ENCODE measurements at places on chromosomes 7 and 10.

DNA sequence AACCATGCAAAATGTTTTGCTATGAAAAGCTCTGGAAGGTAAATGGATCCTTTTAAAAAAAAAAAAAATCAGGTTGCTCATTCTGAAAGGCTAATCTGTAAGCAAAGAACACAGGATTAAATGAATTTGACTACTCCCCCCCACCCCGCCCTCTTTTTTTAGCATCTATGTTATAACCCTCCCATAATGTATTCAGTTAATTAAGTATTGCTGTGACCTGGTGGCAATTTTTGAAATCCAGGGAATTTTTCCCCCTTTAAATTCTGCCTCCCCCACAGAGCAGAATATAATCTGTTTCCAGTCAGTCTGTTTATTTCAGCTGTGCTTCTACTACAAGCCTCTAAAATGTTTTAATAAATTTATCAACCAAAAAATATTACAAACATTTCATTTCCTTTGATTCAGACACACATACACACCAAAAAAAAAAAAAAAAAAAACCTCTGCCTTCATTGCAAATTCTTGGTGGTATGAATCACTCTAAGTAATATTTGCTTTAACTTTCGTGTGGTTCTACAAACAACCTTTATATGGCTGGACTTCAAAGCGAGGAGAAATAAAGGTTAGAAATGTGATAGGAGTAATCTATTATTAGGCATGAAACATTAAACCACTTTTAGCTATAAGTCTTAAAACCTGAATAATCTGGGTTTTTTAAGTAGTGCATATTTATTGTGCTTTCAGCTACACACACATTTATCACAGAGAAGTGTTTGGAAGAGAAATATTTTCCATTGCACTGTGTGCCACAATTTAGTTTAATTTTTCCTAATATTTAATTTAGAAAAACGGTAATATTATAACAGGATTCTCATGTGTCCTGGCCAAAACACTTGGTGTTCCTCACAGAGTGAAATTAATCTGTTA, 64.4 kb upstream of the ARID5B start:
- DNase-seq: no peak

DNA sequence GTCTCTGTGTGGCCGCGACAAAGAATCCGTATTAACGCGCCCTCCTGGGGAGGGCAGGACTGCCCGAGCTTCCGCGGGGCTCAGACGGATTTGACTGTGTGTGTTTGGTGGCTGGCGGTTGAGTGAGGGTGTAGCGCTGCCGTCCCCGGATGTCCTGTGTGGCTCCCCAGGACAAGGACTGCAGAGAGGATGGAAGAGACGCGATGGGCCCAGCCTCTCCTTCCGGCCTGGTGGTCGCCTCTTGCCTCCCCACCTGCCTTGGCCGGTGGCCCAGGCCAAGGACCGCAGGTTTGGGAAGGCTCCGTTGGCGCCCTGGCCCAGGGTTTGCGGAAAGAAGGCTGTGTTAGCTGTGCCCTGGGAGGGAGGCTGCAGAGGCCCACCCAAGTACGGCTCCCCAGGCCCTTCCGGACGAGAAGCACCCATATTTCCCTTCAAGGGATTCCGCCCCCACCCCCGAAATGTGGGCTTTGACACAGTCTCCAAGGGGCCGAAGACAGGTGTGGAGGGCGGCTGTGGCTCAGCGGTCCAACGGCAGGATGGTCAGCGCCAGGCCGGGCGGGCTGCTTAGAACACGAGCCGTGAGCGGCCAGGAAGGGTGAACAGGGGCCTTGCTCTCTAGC, 2.3 kb downstream of the UNCX start:
- no peak for DNase-seq

GRCh38 chr10:5609952-5610616, 56.3 kb downstream of the ASB13 start:
- DNase-seq: no peak

GRCh38 chr10:3136336-3136735, 36.2 kb downstream of the PITRM1 start:
- no peak for DNase-seq

DNA sequence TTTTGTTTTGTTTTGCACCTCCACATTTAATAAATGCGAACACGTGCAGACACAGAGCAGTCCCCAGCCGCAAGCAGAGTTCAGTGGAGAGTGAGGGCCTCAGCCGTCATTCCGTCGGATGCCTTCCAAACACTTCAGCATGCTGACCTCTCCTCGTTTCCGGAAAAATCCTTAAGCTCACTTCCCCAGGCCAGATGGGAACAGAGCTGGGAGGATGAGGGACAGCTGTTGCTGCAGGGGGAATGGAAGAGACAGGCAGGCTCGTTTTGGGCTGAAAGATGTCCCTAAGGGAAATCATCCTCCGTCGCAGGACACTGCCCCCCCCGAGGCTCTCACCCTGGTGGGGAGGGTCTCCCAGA, 17.2 kb upstream of the FGFR2 start:
- no peak for DNase-seq

DNA sequence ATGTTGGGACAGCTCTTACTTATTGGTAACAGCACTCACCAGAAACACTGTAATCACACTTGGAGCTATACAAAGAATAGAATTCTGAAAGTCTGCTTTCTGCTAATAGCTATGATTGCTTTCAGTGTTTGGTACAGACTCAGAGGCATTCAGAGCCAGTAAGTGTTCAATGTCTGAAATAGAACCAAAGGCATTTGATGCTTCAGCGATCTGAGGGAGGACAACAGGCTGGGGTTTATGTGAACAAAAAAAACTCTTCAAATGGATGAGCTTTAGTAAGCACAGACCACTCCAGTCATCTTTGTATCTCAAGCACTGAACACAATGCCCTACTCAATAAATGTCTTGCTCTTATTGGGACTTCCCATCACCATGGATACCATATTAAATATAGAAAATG, 322.8 kb upstream of the GRM3 start:
- no peak for DNase-seq

- peak; percentile 64 for DNase-seq
These were observed 9.5 kb upstream of the SUN1 start for GRCh38 chr7:822692-823276.

- DNase-seq: no peak
These were observed 274.5 kb downstream of the INHBA start for GRCh38 chr7:41428381-41428780.

DNA sequence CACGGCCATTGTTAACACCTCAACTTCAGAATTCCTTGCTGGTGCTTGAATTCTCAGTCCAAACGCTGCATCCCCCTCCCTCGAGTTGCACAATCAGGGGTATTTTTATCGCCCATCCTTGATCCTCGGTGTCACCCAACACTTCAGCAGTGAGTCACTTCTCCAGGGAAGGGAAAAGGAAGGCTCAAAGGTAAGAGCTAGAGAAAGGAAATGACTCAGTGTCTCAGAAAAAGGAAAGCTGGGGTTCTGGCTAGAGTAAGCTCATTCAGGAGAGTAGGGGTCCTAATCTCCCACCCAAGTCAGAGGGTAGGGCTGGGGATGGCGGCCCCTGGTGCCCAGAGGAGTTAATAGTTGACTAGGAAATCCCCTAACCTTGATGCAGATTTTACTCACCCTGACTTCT, 39.8 kb upstream of the TRIM8 start:
- no peak for DNase-seq

DNA sequence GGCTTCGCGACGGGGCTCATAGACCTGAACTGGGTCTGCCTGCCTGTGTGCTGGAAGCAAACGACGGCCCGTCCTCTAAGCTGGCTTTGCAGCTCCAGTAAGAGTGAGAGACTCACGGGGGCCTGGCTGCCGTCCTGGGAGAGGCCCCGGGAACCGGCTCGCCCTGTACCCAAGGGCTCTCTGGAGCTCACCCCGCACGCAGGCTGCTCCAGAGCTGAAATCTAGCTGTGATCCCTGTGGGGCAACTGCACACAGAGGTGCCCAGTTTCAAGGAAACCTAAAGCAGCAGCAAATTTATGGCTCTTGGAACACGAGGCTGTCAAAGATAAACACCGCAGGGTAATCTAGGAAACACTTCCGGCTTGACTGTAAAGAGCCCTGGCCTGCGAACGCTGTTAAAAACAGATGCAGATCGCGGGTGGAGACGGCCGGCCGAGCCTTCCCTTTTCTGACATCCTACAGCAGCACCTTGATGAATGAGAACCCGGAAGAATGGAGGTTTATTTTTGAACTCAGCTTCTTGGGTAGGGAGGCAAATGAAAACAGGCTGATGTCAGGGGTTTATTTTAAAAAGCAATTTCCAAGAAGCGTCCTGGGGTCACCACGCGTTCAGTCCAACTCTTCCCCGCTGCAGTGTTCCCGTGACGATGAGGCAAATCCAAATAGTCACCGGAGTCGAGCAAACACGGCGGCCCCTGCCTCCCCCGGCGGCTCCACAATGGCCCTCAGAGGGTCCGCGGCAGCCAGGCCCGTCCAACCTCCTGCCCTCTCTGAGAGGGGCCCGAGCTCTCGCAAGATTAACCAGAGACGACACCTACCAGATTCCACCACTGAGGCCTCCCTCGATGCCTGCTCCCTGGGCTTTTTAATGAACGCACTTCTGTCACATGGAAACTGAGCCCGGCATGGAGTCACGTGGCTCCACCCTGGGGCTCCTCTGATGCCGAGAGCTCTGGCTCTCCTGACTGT, 29.6 kb downstream of the AMZ1 start:
- no peak for DNase-seq

DNA sequence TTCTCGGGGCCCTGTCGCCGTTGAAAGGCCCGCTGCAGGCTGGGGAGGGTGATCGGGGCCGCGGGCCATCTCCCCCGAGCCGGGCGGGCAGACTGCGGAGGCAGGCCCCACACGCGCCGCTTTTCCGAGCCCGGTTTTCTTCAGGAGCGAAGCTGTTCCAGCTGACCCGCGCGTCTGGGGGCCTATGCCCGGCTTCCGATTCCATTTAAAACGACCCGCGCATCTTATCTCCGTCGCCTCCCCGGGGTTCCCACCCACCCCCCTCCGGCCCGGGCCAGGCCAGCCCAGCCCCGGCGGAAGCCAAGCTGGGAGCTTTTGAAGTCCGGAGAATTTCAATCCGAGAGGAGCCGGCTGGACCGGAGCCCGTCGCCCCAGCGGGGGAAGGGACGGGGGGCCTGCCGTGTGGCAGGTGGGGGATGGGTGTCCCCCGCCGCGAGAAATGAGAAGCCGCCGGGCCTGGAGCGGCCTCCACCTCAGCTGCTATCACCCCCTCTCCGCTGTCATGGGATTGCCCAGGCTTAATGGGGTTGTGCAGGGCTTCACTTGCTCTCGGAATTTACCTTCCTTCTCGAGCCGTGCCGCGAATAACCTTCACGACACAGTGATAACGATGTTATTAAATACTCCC, 3.1 kb upstream of the EVX1 start:
- DNase-seq: no peak

GRCh38 chr10:109912335-109913281, 10.7 kb downstream of the XPNPEP1 start:
- DNase-seq: no peak

- DNase-seq: no peak
These were observed 20.7 kb upstream of the CACUL1 start for GRCh38 chr10:118775478-118775877.

- no peak for DNase-seq
These were observed 118.5 kb downstream of the NKX6-2 start for GRCh38 chr10:132667342-132668047.

DNA sequence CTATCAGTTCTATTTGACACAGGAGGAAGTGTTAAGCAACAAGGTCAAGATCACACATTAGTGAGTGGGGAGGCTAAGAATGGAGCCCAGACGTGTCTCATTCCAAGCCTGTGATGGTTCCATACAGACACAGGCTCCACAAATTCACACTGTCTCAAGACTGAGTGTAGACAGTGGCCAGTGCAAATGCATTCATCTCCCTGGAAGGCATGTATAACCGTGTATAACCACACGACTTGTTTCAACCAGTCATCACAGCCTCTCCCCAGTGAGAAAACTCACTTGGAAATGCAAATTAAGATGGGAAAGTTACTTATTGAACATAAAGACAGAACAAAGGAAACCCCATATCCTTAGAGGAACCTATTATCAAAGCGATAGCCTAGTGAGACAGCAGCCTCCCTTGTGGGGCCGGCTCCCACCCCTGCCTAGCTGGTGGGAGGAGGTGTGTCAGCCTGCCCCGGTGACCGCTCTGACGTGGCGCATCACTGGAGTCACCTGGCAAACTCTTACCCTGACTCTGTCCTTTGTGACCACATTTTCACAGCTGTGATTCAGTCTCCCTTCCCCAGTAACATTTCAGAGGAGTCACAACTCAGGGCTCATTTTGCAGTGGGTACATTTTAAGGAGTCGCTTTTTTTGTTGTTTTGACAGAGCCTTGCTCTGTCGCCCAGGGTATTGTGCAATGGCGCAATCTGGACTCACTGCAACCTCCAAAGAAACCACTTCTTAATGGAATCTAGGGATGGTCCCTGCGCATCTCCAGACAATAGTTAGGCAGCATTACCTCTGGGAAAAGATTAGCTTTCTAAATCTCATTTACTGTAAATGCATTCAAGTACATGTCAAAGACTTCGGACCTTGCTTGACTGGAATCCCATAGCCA, 126.6 kb upstream of the PARD3 start:
- no peak for DNase-seq

DNA sequence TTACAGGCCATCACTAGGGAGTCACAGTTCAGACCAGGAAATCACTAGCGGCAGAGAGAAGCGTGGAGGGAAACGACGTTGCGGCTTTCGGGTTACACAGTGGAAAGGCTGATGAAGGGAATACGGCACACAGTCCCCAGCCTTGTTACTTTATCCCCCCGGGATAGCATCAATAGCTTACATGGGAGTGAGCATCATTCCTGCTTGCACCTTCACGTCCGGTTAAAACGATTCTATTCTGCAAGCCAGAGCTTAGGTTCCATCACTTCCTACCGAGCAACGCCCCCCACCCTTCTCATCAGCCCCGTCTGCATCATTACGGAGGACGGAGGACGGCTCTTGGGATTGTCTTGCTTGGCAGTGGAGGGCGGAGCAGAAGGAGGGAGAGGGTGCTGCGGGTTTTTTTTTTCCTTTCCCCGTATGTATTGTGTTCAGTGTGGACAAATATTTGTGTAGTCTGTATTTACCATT, 124.9 kb downstream of the CLEC2L start:
- DNase-seq: no peak

DNA sequence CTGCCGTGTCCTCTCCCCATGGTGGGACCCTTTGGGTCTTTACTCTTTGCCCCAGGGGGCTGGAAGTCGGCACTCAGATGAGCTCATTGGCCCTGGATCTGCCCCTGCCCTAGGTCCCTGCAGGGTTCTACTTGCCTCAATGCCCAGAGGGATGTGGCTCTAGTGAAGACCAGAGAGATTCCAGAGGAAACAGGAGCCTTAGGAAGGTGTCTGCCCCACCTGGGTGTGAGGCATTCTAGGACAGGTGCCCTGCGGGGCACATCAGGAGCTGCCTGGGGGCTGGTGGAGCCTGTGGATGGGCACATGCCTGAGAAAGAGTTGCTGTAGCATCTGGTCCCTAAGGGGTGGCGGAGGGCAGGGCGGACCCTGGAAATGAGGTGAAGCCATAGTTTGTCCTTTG, 128.6 kb downstream of the ADCY1 start:
- peak; percentile 37 for DNase-seq

DNA sequence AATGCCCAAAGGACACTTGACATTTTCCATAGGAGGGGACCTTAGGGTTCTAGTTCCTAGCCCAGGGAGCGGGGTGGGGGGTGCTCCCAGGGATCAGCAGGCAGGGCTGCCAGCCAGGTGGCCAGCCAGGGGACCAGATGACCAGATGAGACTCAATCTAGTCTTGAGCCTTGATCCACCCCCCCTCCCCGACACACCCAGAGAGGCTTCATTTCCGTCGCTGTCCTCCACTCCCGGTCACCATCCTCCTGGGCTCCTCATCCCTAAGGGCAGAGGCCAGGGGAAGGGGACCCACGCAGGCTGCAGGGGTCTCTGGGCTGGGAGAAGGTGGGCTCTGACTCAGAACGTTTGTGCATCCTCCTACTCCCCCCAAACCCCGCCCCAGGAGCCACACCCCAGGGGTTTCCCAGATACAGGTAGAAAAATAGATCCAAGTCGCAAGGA, 1.0 kb downstream of the STX1A start:
- no peak for DNase-seq

- DNase-seq: no peak
These were observed 383.4 kb upstream of the ADARB2 start for GRCh38 chr10:2120746-2121145.

Data from left lobe of liver (tissue), 2 donors.